ENCODE measurements at places on chromosomes 12 and 14. TPM values are rescaled to one million over a fixed set of nuclear protein-coding genes. Genes with fewer than 3 reads are reported as not detected.

DNA sequence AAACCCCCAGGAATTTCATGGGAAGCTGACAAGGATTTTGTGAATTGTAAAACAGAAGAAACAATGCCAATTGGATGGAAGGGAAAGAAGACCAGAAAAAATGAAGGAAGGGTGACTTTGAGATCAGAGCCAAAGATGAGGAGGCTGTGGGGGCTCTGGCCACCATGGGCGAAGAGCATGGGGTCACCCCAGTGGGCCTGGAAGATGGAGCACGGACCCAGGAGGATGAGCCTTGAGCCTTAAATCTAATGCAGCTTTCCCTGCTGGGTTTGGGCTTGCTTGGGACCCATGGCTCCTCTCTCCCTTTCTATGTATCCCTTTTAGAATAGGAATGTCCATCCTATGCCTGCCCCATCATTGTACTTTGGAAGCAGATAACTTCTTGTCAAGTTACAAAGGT, 322.2 kb downstream of the TMEM121 start:
- H3K36me3 ChIP-seq, result no peaks in the 10 kb centered on the region
- no peak overlapping the region for H3K4me3 ChIP-seq
- DNase-seq, result no peak
- H3K4me1 ChIP-seq, result no peaks in the 10 kb centered on the region
- H3K27ac ChIP-seq, result no peak overlapping the region

DNA sequence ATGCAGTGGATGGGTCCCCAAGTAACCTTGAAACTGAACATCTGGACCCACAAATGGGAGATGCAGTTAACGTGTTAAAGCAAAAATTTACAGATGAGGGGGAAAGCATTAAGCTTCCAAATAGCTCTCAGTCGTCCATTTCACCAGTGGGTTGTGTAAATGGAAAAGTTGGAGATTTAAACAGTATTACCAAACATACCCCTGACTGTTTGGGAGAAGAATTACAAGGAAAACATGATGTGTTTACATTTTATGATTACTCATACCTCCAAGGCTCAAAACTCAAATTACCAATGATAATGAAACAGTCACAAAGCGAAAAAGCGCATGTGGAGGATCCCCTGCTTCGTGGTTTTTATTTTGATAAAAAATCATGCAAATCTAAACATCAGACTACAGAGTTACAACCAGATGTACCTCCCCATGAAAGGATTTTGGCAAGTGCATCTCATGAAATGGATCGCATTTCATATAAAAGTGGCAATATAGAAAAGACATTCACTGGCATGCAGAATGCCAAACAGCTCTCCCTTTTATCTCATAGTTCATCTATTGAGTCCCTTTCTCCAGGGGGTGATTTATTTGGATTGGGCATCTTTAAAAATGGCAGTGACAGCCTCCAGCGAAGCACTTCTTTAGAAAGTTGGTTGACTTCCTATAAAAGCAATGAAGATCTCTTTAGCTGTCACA, 116.6 kb upstream of the NPAS3 start:
- H3K27ac ChIP-seq, result no peak overlapping the region
- H3K27me3 ChIP-seq, result no peaks in the 10 kb centered on the region
- no peak overlapping the region for H3K4me3 ChIP-seq
- no peak for DNase-seq

- no peaks in the 10 kb centered on the region for H3K4me1 ChIP-seq
- no peaks in the 10 kb centered on the region for H3K36me3 ChIP-seq
- H3K27me3 ChIP-seq, result no peaks in the 10 kb centered on the region
- no peak overlapping the region for H3K27ac ChIP-seq
These were observed 6.4 kb upstream of the GAS2L3 start for GRCh38 chr12:100566887-100567637.

- H3K27ac ChIP-seq, result no peak overlapping the region
- H3K4me3 ChIP-seq, result no peak overlapping the region
- H3K4me1 ChIP-seq, result no peaks in the 10 kb centered on the region
- no peak for DNase-seq
These were observed 4.8 kb upstream of the SCARB1 start for GRCh38 chr12:124868252-124869058.

DNA sequence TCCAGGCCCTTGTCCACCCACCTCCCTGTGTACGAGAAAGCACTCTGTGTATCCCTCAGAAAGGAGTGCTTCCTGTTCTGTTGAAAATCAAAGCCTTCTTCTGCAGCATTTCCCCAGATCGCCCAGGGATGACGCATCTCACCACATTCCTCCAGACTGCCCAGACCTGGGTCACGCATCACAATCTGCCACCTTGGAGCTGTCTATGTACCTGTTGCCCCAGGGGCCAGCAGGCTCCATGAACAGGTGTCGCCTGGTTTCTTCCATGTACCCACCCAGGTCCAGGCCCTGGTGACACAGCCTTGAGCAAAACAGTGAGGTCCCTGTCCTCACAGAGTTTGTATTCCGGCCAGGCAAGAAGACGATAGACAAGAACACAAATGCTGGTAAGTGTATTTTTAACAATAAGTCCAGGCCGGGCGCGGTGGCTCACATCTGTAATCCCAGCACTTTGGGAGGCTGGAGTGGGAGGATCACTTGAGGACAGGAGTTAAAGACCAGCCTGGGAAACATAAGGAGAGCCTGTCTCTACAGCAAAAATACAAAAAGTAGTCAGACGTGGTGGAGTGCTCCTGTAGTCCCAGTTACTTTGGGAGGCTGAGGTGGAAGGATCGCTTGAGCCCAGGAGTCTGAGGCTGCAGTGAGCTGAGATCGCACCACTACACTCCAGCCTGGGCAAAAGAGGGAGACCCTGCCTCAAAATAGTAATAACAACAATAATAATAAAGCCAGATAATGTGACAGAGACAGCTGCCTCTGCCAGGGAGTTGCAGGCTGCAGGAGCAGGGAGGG, 6.8 kb upstream of the PPP1R13B start:
- no peaks in the 10 kb centered on the region for H3K4me1 ChIP-seq
- no peaks in the 10 kb centered on the region for H3K27me3 ChIP-seq

GRCh38 chr14:77306851-77307496, 13.7 kb downstream of the POMT2 start:
- no peaks in the 10 kb centered on the region for H3K4me1 ChIP-seq
- H3K27ac ChIP-seq, result peak overlapping the region; percentile 45
- no peak overlapping the region for H3K4me3 ChIP-seq
- no peaks in the 10 kb centered on the region for H3K27me3 ChIP-seq
- no peaks in the 10 kb centered on the region for H3K36me3 ChIP-seq

GRCh38 chr14:71384007-71384845, 477.0 kb downstream of the PCNX1 start:
- no peaks in the 10 kb centered on the region for H3K4me1 ChIP-seq
- no peak overlapping the region for H3K27ac ChIP-seq
- no peaks in the 10 kb centered on the region for H3K27me3 ChIP-seq
- no peak for DNase-seq
- H3K4me3 ChIP-seq, result no peak overlapping the region
- H3K36me3 ChIP-seq, result no peaks in the 10 kb centered on the region

ASCL1 gene
- total RNA-seq, result not detected

Data from kidney (tissue), 22 donors.